Hematopoietic multipotent progenitor cell (in vitro differentiated cells): ENCODE measurements at places on chromosomes 11 and 22. TPM values are rescaled to one million over a fixed set of nuclear protein-coding genes. Genes with fewer than 3 reads are reported as not detected.

- no peak for DNase-seq
Measured at GRCh38 chr11:112455791-112456190, 195.1 kb upstream of the PLET1 start.

GRCh38 chr11:118476676-118477075, 40.4 kb downstream of the KMT2A start:
- DNase-seq: no peak

GRCh38 chr11:72605973-72606747, 68.1 kb downstream of the PDE2A start:
- no peak for DNase-seq

DNA sequence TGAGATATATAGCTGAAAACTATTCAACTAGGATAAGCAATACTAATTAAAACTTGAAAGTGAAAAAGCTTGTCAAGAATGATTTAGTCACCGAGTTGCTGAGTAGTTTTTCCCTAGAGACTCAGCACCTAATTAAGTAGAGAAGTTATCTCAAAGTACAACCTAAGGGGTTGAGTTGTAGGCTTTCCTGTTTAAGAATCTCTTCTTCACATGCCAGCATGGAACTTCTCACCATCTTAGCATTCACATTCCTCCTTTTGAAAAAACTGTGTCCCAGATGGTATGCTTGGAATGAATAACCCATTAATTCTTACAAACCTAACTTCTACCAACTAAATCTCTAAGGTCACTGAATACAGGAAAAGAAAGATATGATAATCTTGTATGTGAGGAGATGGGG, 303.3 kb upstream of the ZC3H12C start:
- no peak for DNase-seq

DNA sequence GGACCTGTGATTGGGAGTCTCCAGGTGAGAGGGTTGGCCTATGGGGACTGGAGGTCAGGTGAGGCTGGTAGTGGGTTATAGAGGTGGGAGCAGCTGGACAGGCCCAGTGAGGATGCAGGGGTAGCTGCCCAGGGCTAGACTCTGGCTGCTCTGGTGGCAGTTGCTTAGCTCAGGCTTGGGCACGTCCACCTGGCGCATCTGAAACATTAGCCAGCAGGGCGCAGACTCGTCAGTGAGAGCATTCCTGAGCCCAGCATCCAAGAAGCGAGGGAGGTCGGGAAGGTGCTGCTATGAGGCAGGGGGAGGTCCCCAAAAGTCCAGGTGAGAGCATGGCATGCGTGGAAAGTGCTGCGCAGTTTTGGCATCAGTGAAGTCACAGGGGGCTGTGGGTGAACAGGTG, 3.5 kb upstream of the GGT1 start:
- DNase-seq: no peak

GRCh38 chr11:82698576-82699352, 34.9 kb downstream of the FAM181B start:
- DNase-seq: no peak

- DNase-seq: no peak
Measured at GRCh38 chr22:31618471-31619176, 43.4 kb downstream of the PISD start.

Gene OR52H1
- total RNA-seq: 4.3 TPM

Gene SRRD
- 8.3 TPM for total RNA-seq
